ENCODE measurements at places on chromosomes 7 and 10.
A peak's percentile ranks its signal among the peaks of the same experiment; 100 is the strongest.

DNA sequence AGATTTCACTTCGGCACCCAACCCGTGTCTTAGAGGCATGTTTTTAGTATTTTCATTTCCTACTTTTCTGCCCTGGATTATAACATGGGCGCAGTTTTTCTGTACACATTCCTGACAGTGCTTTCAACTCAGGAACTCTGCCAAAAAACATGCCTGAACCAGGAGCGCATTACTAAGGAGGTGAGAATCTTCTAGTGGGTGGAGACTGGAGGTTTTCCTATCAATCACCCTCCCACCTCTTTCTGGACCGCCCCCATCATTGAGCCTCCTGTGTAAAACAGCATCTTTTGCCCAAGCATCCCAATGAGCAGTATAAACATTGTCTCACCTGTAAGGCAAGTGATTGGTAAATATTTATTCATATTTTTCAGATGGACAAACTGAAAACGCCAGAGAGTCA lies 53.2 kb downstream of the STK17A start:
- DNase-seq, result no peak

GRCh38 chr7:158957921-158958491 lies 101.6 kb downstream of the DYNC2I1 start:
- DNase-seq, result peak; percentile 34

DNA sequence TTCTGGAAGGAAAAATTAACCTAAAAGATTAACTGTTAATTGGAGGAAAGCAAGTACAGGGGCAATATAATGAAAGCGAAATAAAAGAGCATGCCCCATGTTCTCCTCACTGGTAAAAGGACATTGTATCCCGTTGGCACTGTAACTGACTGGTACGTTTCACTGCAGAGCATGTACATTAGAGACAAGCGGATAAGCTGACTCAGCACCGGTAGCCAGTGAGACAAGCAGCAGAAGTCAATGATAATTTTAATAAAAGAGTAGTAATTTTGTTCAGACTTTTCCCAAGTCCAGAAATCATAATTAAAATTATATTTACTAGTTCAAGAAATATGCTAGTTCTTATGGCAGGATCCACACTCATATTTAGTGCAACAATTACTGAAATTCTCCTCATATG lies 161.5 kb upstream of the VWC2 start:
- DNase-seq, result no peak

DNA sequence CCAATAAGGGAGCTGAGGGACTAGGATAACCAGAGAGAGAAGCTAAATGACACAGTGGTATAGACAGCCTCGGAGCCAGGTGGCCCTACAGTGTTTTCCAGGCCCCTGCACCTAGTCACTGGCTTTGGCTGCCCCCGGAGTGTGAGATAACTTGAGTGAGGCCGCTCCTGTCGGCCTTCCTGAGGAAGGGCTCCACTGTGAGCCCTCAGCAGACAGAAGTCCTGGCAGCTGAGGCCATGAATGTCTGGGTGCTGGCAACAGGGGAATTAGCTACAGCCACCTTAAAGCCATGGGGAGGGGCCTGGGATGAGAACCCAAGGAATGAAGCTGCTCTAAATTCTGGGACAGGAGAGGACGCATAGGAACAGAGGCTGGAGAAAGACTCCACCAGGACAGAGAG lies 4.6 kb upstream of the GDF10 start:
- DNase-seq, result no peak

DNA sequence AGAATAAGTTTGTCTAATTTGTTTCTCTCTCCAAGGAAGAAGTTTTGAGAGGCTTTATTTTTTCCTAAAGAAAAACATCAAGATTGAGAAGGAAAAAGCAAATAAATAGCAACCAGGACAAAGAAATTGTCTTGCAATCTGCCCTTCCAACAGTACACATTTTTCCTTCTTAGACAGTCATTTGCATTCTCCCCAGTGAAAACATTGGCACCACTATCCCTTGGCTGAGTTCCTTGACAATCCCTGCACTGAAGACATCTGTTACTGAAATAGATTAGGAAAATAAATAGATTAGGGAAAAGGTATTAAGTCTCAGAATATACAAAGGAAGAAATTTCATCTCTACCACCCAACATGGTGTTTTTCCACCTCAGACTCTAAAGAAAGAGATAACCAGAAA lies 12.2 kb upstream of the TMEM243 start:
- DNase-seq, result no peak

GRCh38 chr10:132469197-132469884 lies 68.2 kb upstream of the INPP5A start:
- DNase-seq, result no peak

- no peak for DNase-seq
Measured at GRCh38 chr7:88399036-88399435, 92.3 kb upstream of the STEAP4 start.

- DNase-seq, result no peak
Measured at GRCh38 chr10:30028006-30028737, 31.2 kb downstream of the JCAD start.

GRCh38 chr10:4526311-4526731 lies 299.7 kb upstream of the AKR1E2 start:
- no peak for DNase-seq

DNA sequence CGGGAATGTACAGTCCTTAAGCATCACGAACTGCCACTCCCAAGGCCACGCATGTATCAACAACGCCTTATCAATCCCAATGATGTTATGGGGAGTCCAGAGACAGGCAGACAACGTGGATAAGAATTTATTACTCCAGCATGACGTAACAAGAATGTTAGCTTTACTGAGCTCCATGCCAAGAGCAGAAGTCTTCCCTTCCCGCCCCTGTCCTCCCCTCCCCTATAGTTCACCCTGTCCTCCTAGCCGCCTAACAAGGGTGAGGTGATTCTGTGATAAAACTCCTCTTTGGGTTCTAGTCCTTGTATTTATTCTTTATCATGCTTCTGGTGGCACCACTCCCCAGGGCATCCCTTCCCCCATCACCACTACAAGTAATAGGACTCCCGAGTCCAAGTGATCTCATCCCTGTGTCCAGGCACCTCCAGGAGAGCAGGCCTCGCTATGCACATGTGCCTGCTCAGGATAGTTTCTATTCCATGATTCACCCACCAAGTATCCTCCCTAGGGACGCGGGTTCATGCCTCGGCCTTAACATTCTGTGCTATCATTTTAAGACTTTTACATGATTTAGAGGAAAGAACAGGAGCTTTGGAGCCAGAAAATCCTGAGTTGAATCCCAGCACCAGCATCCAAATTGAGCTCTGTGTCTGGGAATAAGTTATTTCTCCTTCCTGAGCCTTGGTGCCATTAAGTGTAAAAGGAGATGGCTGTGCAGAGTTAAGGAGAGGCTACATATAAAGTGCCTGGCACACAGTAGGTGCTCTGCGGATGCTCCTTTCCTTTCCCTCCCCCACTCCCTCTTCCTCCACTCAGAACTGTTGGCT lies 15.4 kb downstream of the GSDME start:
- no peak for DNase-seq

- DNase-seq, result no peak
Measured at GRCh38 chr10:127265288-127265687, 68.9 kb upstream of the INSYN2A start.

GRCh38 chr7:128939075-128939860 lies 1.5 kb downstream of the IRF5 start:
- peak; percentile 27 for DNase-seq

- no peak for DNase-seq
Measured at GRCh38 chr10:113177936-113178335, 227.9 kb downstream of the TCF7L2 start.

DNA sequence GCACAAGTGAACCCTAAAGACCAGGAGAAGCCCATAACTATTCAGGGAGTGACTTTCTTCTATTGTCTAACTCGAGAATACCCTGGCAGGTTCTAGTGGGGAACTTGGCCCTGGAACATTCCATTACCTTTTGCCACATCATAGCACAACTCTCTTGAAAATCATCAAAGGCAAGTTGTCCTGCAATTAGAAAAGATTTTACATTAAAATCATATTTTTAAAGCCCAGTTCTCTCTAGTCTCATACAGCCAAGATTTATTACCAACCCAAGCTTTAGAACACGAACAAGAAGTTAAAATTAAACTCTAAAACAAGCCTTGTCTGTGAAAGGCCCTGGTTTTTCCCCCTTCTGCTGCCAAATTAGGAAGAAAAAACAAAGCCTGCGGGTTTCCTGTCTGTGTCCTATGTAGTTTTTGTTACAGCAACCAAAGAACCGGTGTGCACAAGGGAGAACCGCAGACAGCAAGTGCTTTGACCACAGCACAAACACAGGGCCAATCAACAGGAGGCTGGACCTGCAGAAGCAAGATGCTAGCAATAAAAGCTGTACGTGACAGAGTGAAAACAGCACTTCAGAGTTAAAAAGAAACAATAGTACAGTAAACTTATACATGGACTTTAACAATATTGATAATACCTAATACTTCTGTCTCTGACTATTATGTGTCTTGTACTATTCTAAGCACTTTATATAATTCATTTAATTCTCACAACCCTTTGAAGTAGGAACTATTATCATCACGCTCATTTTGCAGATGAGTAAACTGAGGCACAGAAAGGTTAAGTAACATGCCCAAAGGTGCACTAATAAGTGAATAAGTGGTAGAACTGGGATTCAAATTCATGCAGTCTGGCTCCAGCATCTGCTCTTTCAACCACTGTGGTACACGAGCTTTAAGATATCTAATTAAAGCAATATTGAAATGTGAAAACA lies 65.8 kb downstream of the STK17A start:
- peak; percentile 66 for DNase-seq

- DNase-seq, result peak; percentile 74
Measured at GRCh38 chr7:7181519-7182155, 707 bp upstream of the C1GALT1 start.

GRCh38 chr7:2926896-2927405 lies 82.8 kb upstream of the GNA12 start:
- no peak for DNase-seq

- DNase-seq, result no peak
Measured at GRCh38 chr7:3951316-3952055, 650.4 kb downstream of the SDK1 start.

- DNase-seq, result no peak
Measured at GRCh38 chr10:5666841-5667630, 641 bp upstream of the ASB13 start.

DNA sequence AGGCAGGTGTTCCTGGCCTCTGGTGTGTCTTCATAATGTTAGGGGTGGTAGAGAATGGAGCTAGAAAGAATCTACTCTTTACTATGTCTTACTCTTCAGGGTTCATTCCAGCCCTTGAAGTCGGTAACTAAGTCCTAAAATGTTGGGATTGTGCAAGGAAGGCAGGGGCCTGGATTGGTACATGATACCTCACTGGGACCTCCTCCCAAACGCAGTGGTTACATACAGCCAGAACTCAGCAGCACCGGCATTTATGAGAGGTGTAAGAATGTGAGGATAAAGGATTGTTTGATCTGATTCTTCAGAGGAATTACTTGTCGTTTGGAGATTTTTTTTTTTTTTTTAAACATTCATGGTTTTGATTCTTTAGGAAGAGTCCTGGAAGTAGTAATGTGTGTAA lies 6.9 kb downstream of the COMTD1 start:
- no peak for DNase-seq

- DNase-seq, result peak; percentile 54
Measured at GRCh38 chr7:1059200-1060091, 15.1 kb downstream of the GPR146 start.

- peak; percentile 79 for DNase-seq
Measured at GRCh38 chr7:98168181-98168903, 42.9 kb upstream of the BHLHA15 start.

DNA sequence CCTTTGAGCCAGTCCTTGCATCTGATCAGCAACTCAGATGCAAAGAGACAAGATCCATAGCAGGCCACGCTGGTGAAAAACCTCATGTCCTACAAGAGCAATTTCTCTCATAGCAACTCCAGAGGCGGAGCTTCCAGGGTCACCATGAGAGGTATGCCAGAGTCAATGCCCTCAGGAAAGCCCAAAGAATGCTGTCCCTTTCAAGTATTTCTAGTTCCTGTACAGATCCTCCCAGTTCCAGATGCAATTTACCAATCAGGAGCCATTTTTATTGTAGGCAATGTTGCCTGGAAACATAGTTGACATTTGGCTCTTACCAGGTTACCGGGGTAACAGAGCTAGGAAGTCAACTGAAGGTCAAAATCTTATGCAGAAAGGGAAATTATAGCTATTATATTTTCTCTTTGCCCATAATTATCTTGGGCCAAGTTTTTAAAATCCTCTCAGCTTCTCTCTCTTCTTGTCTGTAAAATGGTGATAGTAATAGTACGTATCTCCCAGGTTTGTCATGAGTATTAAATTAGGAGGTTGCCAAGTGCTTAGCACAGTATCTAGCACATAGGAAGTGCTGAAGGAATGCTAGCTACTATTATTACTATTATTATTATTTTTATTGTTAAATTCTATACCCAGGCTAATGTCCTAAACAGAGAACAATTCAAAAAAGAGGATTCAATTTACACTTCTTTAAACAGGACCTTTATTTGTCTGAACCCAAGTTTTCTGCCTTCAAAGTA lies 46.3 kb upstream of the TM9SF3 start:
- no peak for DNase-seq

- DNase-seq, result peak; percentile 35
Measured at GRCh38 chr7:107874605-107875446, 16.2 kb upstream of the DLD start.

DNA sequence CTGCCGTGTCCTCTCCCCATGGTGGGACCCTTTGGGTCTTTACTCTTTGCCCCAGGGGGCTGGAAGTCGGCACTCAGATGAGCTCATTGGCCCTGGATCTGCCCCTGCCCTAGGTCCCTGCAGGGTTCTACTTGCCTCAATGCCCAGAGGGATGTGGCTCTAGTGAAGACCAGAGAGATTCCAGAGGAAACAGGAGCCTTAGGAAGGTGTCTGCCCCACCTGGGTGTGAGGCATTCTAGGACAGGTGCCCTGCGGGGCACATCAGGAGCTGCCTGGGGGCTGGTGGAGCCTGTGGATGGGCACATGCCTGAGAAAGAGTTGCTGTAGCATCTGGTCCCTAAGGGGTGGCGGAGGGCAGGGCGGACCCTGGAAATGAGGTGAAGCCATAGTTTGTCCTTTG lies 128.6 kb downstream of the ADCY1 start:
- no peak for DNase-seq

GRCh38 chr7:49692516-49692915 lies 80.9 kb upstream of the VWC2 start:
- no peak for DNase-seq

DNA sequence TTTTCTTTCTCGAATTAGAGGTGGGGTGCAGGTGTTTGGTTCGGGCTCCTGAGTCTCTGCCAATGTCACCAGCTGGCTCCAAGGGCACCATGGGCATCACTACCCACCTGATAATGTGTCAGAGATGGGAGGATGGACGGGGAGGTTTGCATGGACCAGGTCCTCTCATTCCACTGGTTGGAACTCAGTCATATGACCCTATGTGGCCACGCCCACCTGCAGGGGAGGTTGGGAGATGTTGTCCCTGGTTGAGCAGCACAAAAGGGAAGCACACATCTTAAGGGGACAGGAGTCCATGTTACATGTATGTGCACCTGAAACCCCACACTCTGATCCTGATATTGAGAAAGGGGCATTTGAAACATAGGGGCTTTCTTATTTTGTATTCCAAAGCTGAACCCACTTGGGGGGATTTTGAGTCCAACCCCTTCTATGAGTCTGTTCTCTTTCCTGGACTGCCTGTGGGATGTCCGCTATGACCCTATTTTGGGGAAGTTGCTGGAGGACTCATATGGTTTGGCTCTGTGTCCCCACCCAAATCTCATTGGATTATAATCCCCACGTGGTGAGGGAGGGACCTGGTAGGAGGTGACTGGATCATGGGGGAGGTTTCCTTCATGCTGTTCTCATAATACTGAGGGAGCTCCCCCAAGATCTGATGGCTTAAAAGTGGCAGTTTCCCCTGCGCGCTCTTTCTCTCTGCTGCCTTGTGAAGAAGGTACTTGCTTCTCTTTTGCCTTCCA lies 66.9 kb upstream of the BAIAP2L1 start:
- no peak for DNase-seq
